ENCODE measurements at places on chromosomes 2 and 18. TPM values are rescaled to one million over a fixed set of nuclear protein-coding genes. Genes with fewer than 3 reads are reported as not detected.

The SP5 gene
- total RNA-seq, result not detected

The SPOPL gene
- 8.7 TPM for total RNA-seq

The IL1RL1 gene
- total RNA-seq, result 0.22 TPM

The GPBAR1 gene
- total RNA-seq, result 0.10 TPM

- no peak for DNase-seq
Measured at GRCh38 chr2:147247749-147248148, 597.1 kb upstream of the ACVR2A start.

GRCh38 chr18:48663931-48664847 is 125.4 kb downstream of the CTIF start:
- DNase-seq, result peak; percentile 65

DNA sequence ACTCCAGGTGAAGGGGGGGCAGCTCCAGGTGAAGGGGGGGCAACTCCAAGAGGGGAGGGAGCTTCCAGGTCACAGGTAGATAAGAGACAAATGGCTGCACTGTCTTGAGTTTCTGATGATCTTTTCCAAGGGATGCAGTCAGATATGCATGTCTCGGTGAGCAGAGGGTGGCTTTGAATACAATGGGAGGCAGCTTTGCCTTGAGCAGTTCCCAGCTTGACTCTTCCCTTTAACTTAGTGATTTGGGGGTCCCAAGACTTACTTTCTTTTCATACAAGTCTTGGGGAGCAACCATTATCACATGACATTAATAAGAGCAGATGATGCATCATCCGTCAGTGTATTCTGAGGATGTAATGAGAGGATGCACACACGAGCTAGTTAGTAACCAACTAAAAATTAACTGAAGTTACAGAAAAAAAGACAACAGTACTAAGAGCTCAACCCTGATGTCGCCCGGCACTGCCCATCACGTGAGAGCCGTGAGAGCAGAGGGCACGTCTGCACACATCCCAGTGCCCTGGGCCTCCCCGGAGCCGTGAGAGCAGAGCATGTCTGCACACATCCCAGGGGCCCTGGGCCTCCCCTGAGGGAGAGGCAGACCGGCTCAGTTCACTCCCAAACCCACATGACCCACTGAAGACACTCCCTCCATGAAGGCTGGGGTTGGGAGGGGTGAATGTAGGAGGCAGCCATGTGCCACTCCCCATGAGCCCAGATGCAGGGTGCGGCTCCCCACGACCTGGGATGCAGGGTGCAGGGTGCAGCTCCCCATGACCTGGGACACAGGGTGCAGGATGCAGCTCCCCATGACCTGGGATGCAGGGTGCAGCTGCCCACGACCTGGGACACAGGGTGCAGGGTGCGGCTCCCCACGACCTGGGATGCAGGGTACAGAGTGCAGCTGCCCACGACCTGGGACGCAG is 39.4 kb downstream of the PXDN start:
- DNase-seq, result no peak
